Cortex of kidney (tissue), 1 donor: ENCODE measurements at places on chromosomes 6 and 20.

DNA sequence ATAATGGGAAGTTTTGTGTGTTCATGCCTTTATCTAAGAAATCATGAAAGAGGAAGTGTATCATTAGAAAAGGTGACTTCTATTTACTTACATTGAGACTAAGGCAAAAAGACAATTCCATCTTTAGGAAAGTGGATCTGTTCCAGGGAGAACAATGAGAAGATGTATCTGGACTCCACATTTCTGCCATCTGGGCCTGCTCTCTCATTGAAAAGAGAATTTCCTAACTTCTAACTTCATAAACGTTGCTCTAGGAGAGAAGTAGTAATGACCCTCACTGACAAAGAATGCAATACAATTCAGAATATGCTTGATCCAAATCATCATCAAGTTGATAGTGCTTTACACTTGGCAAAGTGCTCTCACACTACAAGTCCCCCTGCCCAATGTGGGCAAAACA is 294.2 kb downstream of the OGFRL1 start:
- no peak for DNase-seq

- no peak for DNase-seq
Measured at GRCh38 chr6:84227434-84228197, at the start of gene CEP162. Gene CEP162 (minus strand): TSS chr6:84227643. CDS start chr6:84226393, 1,250 bp downstream.

DNA sequence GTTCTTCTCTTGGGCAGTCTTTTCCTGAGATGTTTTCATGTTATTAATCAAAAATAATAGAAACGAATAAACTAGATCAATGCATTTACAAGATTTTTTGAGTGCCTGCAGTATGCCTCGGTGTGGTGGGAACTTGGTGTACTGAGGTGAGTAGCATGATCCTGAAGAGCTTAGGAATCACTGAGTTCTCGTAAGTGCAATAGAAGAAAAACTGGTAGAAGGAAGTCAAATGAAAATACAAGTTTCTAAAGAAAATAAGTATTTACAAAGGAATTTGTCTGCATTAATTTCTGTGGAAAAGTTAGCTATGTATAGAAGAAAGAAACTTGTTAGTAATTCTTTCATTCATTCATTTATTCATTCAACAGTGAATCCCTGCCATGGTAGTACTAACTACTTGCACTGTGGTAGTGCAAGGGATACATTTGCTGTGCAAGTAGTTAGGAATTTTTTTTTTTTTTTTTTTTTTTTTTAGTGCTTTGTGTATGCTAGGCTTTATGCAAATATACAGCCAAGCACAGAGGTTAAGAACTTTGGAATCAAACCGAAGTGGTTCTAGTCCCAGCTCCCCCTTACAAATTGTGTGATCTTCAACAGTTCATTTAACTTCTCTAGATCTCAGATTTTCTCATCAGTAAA is 13.9 kb downstream of the NT5E start:
- no peak for DNase-seq

DNA sequence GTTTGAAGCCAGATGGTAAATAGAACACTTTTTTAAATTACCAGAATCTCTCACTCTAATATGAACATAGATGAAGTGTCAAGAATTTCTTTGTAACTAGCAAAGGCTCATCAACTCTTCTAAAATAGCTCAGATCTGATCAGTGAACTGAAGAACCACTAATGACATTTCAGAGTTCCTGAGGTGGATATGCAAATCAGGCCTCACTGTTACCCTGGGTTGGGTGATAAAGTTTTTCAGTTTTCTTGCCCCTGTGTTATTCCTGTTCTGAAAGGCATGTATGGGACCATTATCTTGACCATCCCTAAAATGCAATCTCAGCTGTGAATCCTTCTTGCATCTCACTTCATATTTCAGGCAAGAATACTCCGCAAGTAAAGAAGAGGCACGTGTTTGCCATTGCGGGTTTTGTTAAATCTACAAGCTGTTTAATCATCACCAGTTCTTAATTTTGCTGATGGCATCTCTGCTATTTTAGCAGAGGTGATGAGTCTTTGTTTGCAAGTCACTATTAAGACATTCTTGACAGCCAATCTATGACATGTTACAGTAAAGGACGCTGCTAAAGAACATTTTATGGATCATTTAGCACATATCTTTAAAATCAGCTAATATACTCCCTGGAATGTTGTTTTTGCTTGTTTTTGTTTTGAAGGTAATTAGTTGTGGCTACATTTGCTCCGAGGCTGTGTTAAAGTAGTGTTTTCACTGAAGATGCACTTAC is 47.9 kb downstream of the KHDC1L start:
- no peak for DNase-seq

DNA sequence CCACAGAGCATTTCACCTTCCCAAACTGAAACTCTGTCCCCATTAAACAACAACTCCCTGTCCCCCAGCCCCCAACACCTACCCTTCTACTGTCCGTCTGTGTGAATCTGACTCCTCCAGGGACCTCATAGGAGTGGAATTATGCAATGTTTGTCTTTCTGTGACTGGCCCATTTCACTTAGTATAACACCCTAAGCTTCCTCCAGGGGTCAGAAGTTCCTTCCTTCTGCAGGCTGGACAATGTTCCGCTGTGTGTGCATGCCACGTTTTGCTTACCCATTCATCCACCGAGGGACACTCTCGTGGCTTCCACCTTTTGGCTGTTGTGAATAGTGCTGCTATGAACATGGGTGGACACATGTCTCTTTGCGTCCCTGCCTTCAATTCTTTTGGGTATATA is 37.6 kb upstream of the MPC1 start:
- no peak for DNase-seq

DNA sequence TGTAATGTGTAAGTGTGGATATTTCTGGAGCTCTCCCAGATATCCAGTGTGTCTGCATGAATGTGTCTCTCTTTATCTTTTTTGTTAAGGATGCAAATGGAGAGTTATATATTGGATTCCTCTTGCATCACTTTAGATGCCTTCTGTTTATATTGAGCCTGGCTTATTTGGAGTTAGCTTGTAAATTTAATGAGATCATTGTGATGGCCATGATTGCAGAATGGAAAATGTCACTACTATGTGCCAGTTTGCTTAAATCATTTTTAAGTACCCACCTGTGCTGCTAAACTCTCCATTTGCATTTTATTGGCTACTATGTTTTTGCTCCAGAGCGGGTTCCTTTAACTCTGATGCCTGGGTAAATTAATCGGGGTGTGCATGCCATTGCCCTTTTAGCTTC is 334.8 kb downstream of the UTRN start:
- no peak for DNase-seq

DNA sequence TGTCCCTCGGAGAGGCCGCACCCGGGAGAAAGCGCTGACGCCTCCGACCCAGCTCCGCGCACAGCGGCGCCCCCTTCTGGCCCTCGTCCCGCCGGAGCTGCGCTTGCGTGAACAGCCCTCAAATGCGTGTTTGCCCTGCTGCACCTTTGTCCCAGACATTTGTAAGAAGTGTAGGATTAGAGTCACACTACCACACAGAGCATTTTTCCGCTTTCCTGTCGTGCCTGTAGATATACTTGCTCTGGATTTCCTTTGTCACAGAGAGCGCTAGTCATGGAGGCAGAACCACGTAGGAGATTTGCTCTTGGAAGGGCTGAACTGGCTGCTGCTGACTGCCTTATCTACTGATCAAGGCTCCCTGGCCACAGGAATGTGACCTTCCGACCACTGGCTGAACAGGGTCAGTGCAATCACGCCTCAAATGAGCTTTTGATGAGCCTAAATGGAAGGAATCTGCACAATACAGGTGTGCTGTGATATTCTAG is 62.3 kb downstream of the PAX1 start:
- DNase-seq = no peak

GRCh38 chr20:9214685-9215084 is 145.8 kb downstream of the PLCB4 start:
- DNase-seq = no peak

DNA sequence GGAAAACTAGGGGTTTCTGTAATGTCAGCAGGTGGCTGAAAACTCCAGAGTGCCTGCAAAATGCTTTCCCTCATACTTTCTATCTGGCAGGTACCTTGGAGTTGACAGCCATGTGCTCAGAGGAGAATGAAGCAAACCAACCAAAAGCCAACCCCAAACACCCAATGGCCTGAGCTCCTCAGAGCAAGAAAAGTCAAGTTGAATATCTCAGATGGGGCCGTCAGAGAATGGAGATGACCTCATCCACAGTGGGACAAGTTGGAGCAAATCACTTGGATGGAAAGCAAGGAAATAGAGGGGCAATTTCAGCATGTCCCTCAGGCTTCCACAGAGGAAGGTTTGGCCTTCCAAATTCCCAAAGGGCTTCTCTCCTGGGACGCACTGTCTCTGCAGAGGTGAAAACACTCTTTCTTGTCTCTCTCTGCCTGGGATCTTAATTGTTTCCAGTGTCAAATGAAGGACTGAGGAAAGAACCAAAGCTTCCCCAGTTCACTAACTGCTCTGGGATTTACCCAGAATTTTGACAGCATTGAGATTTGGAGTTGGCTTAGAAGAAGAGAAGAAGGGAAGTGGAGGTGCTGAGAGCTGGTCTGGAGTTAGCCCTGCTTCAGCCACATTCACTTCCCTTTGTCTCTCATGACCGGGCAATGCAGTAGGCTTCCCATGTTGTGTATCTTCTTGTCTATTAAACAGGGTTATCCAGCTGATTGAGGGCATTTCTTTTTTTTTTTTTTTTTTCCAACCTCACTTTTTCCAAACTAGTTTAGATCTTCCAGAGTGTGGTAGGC is 42.2 kb downstream of the PRND start:
- no peak for DNase-seq

DNA sequence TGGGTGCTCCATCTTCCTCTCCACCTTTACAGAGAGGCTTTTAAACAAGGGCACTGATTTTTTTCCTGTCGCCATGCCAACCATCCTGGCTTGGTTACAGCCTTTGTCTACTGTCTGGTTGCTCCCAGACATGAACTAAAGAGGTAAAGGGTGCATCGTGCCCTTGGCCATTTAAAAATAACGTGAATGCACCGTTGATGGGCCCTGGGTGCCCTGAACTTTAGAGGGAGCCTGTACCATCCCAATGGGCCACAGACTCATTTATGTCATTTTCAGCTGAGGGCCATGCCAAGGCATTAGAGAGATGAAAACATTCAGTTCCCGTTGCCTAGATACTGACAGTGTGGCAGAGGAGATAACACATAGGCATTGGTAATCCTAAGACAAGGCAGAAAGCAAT is 23.3 kb downstream of the TMC2 start:
- DNase-seq = no peak

GRCh38 chr6:150134280-150134920 is 8.4 kb upstream of the PPP1R14C start:
- no peak for DNase-seq

DNA sequence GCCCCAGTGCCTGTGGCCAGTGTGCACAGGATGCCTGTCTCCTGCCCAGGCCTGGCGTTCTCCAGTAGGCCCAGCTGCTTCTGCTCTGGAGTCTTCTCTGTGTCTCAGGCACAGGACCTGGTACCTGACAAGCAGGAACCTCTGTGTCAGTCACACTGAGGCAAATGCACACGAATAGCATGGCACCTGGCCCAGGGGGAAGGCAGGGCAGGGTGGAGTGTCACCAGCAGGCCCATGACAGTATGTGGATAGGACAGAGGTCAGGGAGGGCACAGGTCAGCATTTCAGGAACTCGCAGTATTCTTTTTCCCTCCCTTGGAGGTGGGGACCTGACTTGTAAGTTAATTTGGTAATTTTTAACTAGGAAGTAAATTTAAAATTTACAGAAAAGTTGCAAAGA is 5.6 kb downstream of the PSMG4 start:
- DNase-seq = no peak

- DNase-seq = no peak
Measured at GRCh38 chr6:138008791-138009190, 98.4 kb downstream of the PERP start.

DNA sequence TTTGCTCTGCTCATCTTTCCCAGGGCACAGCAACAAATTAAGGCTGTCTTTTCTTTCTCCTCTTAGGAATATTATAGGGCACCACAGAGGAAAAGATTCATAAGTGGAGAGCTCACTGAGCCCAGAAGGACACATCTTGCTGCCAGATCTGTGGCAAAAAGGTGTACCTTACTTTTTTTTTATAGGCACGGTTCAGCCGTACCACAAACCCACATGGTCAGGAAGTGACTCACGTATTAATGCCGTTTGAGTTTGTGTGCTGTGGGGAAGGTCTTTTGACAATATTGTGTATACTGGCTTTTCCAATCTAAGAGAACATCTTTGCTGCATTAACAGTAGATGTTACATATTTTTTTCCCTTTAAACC is 28.4 kb downstream of the PAQR8 start:
- no peak for DNase-seq

- no peak for DNase-seq
Measured at GRCh38 chr6:12482386-12483375, 192.5 kb downstream of the EDN1 start.

GRCh38 chr6:144624716-144625115 is 339.6 kb downstream of the UTRN start:
- no peak for DNase-seq

DNA sequence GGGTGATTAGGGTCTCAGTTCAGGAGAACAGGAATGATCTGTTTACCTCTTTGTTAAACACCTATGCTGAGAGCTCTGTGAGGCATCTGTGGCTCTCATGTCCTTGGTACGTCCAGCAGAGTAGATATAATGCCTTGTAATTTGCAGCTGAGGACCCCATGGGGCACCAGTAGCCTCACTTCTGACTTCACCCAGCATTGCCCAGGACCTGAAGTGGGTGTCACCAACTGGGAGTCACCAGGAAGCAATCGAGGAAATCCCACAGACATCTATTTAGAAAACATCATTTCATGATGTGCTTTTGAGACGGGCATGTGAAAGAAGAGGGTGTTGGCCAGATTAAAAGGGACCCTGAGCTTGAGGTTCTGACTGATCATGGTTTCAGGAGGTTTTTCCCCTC is 8.8 kb downstream of the EDN3 start:
- no peak for DNase-seq

DNA sequence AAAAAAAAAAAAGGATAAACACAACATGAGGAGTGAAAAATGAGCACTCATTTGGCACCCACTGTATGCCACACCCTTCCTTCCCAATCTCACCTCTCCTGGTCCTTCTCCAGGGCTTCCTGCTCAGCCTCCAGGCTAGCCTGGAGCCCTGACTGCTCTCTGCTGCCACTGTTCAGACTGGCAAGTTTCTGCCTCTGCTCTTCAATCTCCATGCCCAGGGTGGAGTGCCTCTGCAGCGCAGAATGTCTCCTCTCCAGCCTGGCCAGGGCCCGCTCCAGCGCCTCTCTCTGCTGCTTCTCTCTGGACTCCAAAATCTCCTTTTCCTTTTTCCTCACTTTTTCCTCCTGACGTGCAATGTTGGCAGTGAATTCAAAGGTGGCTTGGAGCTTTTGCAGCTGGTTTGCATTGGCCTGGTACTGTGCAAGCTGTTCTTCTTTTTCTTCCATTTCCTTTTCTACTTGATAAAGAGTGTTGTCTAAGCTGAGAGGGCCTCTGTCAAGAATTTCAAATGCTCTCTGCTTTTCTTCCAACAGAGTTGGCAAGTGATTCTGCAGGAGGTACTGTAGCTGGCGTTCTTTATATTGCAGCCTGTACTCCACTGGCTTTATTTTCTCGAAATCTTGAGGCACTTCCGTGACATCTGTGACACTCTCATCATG is 194.4 kb downstream of the KIF16B start:
- DNase-seq = no peak

DNA sequence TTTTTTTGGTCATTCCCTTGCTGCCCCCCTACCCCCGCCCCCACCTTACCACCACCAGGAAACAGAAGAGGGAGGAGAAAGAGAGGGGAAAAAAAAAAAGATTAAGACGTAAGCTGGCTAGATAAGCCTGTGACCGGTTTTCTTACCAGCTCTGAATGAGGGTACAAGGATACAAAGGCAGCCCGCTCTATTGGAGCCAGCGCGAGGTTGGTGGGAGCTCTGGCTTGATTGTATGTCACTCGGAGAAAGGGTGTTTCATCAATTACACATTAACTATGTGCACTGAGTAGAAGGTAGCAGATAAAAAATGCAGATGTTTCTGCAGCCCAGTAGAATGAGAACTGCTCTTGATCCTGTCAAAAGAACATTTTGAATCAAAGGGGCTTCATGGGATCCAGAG is 28.6 kb upstream of the OLIG3 start:
- DNase-seq = no peak
